NCI-H187 (cell line): ENCODE measurements at places on chromosomes 7 and 10.

DNA sequence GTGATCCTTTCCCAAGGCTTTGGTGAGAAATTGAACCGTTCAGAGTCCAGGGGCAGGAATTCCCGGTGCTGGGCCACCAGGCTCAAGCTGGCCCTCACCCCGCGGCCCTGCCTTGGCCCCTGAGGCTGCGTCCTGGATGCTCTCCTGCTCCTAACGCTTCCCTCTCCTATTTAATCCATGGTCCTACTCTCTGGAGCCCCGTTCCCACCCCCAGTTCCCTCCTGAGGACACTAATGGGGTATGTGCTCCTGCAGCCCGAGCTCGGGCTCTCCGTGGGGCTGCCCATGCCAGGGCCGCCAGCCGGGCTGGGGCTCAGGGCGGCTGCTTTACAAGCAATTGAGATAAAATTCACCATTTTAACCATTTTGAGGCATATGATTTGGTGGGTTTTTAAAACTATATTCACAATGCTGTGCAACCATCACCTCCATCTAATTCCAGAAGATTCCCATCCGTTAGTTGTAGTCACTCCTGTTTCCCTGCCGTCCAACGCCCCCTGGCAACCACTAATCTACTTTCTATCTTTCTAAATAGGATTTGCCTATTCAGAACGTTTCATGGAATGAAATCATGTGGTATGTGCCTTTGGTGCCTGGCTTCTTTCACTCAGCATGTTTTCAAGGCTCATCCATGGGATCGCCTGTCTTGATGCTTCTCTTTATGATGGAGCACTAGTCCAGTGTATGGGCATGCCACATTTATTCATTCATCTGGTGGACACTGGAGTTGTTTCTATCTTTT lies 33.0 kb downstream of the ADAMTS14 start:
- DNase-seq: no peak

DNA sequence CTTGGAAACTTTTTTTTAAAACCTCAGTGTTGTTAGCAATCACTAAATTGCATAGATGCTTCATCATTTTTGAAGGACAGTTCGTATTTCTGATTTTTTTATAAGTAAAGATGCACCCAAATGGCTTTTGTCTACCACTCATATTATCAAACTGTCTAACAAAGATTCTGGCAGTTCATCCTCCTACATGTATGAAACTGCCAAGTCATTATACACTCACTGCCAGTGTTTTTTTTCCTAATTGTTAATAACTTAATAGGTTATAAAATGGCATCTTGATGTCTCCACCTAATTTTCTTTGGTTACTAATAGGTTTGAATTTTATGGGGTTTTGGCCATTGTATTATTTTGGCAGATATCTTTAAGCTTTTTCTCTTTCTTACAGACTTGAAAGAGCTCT lies 77.0 kb downstream of the HTR5A start:
- DNase-seq: no peak

DNA sequence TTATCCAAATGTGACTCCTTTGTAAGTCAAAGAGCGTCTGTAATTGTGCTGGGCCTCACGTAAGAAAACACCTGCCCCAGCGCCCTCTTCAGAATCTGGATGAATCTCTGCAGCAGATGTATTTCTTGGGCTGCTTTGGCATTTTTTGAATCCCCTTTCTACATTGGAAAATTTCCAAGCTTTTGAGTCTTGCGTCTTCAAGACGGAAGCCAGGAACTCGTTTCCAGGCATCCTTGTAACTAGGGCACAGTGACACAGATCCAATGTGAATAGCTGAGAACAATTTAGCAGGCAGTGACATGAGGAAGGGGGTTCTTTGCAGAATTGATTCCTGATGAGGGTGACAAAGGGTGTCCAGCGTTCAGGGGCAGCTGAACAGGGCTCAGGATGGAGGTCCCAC lies 862.3 kb downstream of the TYW1 start:
- DNase-seq: no peak

GRCh38 chr7:21238400-21239116 lies 189.3 kb upstream of the SP4 start:
- DNase-seq: no peak

DNA sequence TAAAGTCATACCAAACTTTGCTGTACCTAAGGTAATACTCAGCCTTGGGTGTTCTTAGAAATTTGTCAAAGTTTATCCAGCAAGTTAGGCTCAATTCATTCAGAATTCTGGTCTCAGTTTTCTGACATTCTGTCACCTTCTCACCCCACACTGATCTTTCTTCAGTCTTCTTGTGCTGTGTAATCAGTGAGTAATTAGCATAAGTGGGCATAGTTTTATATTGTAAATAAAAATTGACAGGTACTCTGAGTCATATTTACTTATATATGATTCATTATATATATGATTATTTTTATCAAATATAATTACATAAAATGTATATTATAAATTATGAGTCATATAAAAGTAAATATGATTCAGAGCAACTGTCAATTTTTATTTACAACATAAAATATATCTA lies 170.9 kb upstream of the MAGI2 start:
- DNase-seq: no peak

DNA sequence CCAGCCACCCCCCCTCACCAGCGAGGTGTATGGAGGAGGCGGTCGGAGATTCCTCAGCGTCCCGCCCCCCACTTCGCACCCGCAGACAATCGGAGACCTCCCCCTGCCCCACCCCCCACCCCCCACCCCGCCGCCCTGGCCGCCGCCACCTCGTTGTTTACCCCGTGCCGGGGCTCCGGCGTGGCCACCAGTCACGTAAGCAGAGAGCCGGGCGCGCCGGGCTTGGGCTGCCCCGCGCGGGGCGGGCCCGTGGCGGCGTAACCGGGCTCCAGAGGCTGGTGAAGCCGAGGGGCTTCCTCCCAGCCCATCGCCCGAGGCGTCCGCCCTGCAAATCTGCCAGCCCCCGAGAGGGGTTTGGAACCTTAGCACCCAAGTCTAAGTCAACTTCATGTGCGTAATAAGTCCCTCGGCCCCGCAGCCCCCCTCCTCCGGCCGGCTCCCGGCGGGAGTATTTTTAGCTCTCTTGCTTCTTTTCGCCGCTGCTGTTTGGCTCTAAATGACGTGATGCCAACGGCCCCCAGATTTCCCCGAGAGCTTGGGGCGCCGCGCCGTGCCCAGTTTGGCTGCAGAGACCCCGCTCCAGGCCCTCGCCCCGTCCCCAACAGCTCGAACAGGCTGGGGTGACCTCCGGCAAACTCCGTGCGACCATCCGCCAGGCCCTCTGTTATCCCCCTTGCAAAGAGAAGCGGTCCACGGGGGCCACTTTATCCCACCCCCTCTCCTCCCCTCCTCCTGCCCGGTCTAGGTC lies 2.7 kb downstream of the MXI1 start:
- DNase-seq: no peak

- DNase-seq: no peak
Measured at GRCh38 chr10:22723783-22724182, 9.4 kb upstream of the PIP4K2A start.

DNA sequence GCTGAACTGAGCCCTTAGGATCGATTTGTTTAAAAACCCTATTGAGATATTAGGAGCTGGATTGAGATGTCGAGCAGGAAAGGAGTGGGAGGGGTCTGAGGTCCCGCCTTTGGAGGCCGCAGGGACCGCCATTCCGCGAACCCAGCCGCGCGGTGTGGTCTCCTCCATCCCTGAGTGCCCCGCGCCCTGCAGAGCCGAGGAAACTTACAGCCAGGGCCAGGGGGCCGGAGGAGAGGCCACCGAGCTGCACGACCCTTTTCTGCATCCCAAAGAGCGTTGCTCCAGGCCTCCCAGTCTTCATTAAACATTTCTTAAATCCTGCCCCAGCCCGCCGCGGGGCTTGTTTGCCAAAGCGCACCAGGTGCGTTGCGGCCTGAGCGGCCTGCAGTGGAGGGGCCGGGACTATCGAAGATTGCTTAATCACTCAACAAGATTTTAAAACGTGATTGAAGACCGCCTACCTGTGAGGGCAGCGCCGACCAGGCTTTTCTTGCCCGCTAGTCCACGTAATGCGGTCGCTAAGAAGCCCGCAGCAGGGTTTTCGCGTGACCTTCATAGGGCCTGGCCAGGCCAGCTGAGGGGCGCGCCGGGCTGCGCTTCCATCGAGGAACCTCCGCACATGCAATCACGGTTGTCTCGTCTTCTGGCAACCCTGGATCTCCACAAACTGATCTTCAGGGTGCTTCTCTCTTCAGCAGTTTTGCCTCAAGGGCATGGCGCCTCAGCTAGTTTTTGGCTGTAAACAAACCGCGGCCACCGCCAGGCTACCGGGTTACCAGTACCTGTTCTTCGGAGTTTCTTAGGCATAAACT lies 2.0 kb upstream of the CTBP2 start:
- no peak for DNase-seq

DNA sequence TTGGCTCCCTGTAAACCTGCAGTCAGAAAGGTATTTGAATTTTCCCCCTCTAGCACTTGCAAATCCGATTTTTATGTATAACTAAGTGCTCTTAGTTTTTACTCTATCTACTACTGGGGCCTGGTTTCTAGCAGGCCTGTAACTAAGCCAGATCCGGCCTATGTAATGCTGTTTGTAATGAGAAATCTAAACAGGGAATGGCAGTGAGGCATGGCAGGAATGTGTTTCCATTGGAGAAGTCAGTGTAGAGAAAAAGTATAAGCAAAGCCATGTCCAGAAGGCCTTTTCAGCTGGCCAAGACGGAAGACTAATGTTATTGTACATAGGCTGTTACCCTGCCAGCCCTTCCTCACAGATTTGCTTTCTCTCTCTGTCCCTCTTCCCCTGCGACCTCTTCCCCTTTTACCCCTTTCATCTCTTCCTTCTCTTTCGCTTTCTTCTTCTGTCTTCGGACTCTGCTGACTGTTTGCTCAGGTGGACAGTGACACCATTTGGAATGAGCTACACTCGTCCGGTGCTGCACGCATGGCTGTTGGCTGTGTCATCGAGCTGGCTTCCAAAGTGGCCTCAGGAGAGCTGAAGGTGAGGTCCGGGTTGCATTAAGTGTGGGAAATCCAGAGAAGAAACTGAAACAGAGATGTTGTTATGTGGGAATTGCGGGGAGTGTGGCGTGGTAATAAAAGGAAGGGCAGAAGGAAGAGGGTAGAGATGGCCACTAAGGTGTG lies 297.5 kb downstream of the HDAC9 start:
- no peak for DNase-seq

- no peak for DNase-seq
Measured at GRCh38 chr10:22222236-22223190, 4.7 kb upstream of the EBLN1 start.

DNA sequence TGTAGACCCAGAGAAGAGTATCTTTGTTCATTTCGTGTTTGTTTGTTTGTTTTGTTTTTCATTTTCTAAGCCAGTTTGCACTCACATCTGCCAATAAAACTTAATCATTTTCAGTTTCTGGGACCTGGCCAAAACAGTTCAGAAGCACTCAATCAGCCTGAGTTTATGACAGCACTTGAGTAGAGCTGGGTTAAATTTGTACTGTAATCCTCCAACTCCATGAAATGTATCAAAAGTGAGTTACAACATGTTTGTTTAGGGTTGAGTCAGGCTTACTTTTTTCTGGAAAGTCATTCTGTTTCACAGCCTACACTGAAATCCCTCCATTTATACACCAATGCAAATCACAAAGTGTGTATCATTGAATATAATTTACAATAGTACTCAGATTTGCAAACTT lies 91.9 kb downstream of the ZWINT start:
- no peak for DNase-seq

DNA sequence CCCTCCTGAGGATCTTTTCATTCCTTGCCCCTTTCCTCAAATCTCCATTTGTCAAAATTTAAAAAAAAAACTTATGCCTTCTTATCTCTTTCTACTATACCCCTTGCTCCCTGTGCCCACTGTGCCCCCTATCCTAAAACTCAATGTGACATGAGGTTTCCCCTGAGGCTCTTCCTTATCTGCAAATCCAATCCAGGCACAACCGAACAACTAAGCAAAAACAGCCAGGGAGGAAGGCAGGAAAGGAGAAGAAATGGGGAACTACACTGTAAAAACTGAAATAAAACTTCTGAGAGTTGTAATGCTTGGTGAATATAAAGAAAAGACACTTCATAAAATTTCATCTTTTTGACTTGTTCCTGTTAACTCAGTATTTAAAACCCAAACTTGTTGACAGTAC lies 54.2 kb downstream of the CRPPA start:
- DNase-seq: no peak

GRCh38 chr7:82019551-82020475 lies 250.0 kb upstream of the HGF start:
- DNase-seq: no peak

DNA sequence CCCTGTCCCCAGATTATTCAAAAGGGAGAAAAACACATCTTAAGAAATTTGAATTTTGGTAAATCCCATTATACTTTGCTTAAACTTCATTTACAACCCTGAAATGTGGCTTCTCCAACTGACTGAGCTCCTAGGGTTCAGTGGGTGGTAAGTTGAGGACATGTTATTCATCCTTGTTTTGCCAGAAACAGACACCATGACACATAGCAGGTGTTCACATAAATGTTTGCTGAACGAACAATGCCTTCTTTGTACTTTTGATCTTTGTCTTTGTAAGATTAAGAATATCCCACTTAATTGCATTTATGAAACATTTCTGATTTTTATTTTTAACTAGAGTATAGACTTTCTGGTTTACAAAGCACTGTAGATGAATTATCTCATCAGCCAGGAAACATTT lies 209.7 kb downstream of the GPAM start:
- DNase-seq: no peak

- DNase-seq: no peak
Measured at GRCh38 chr7:1906087-1906830, 236.2 kb downstream of the ELFN1 start.

DNA sequence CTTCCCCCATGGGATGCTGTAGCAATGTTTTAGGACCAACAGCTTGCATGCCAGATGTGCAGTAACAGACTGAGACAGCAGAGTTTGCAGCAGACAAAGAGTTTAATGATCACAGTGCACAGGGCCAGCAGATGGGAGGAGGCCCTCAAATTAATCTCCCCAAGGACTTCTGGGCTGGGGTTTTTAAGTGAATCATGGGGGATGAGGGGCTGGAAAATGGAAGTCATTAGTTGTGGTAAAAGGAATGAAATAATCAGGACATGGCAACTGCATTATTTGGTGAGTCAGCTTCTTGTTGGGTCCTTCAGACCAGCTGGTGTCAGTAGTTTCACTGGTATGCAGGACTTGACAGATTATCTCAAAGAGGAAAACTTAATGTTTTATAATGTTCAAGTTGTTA lies 12.6 kb upstream of the NRBF2 start:
- no peak for DNase-seq

- DNase-seq: no peak
Measured at GRCh38 chr10:129717816-129718547, 246.1 kb downstream of the EBF3 start.

GRCh38 chr7:128172151-128172550 lies 68.9 kb upstream of the LEP start:
- DNase-seq: no peak

- peak; percentile 64 for DNase-seq
Measured at GRCh38 chr10:31359979-31360378, 41.0 kb downstream of the ZEB1 start.

DNA sequence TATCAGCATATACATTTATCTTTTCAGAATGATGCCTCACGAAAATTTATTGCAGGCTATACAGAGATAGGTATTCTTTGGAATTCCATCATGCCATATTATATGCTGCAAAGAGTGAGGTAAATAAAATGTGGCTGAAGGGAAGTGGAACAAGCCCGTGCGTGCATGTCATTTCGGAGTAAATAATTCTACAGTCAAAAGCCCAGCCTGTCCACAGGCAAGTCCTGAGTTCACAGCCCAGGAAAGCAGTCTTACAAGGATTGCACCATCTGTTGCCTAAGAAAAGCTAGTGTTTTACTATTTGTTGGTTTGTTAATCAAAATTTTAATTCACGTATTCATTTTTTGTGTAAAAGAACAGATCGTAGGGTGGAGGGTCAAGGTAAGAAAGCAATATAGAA lies 292.4 kb upstream of the AKR1E2 start:
- no peak for DNase-seq
